ENCODE measurements at places on chromosomes 1 and 21. TPM values are rescaled to one million over a fixed set of nuclear protein-coding genes. Genes with fewer than 3 reads are reported as not detected.

NASP gene
- total RNA-seq = 185 TPM

ZFP69B gene
- 4.5 TPM for total RNA-seq

ESRRG gene
- total RNA-seq = 0.76 TPM

AMPD1 gene
- total RNA-seq = not detected

OR2L5 gene
- total RNA-seq = not detected

PDC gene
- total RNA-seq = not detected

PDE4B gene
- 2.9 TPM for total RNA-seq

PKLR gene
- total RNA-seq = not detected

MAGI3 gene
- total RNA-seq = 13.4 TPM

MR1 gene
- 11.3 TPM for total RNA-seq

POGK gene
- total RNA-seq = 80.2 TPM

CAPN9 gene
- total RNA-seq = not detected

STXBP3 gene
- 30.3 TPM for total RNA-seq

SPRR3 gene
- total RNA-seq = 26.7 TPM

RUNX3 gene
- total RNA-seq = 1.3 TPM

PTCH2 gene
- total RNA-seq = 0.76 TPM

LRRC40 gene
- 16.0 TPM for total RNA-seq

SPRR1A gene
- total RNA-seq = not detected

RAB42 gene
- 1.1 TPM for total RNA-seq

OR2T12 gene
- not detected for total RNA-seq

OR10J1 gene
- not detected for total RNA-seq

TNFAIP8L2 gene
- not detected for total RNA-seq

DEDD gene
- 45.7 TPM for total RNA-seq

LYST gene
- 11.1 TPM for total RNA-seq

ZBTB8B gene
- 0.32 TPM for total RNA-seq

OXCT2 gene
- 1.3 TPM for total RNA-seq

SPATA17 gene
- 3.0 TPM for total RNA-seq

TSSK3 gene
- total RNA-seq = 5.1 TPM

PCAT6 gene
- 2.8 TPM for total RNA-seq

NBPF4 gene
- total RNA-seq = not detected

ZNF683 gene
- total RNA-seq = not detected

RNU1-2 gene
- total RNA-seq = 1,905 TPM

OR2T11 gene
- not detected for total RNA-seq

CD1C gene
- not detected for total RNA-seq

ENAH gene
- 103 TPM for total RNA-seq

ALG14 gene
- total RNA-seq = 5.8 TPM

DIRAS3 gene
- total RNA-seq = 8.1 TPM

CLCA4 gene
- not detected for total RNA-seq

AQP10 gene
- total RNA-seq = not detected

FAM78B gene
- 4.9 TPM for total RNA-seq

MX1 gene
- total RNA-seq = 175 TPM

RORC gene
- total RNA-seq = 0.19 TPM

KRTAP7-1 gene
- total RNA-seq = not detected

PRAMEF1 gene
- not detected for total RNA-seq

UBASH3A gene
- total RNA-seq = not detected

All from Calu3 (cell line).